Glutamatergic neuron (in vitro differentiated cells): ENCODE measurements at places on chromosomes 2 and 18. TPM values are rescaled to one million over a fixed set of nuclear protein-coding genes. Genes with fewer than 3 reads are reported as not detected.

- no peak for DNase-seq
These were observed 175.2 kb upstream of the NOL4 start for GRCh38 chr18:34399892-34400291.

SERPINB10 gene
- total RNA-seq: not detected

INO80D gene
- 25.0 TPM for total RNA-seq

SKOR2 gene
- 6.7 TPM for total RNA-seq

- no peak for DNase-seq
These were observed 34.6 kb upstream of the IMPA2 start for GRCh38 chr18:11946756-11947155.

DNA sequence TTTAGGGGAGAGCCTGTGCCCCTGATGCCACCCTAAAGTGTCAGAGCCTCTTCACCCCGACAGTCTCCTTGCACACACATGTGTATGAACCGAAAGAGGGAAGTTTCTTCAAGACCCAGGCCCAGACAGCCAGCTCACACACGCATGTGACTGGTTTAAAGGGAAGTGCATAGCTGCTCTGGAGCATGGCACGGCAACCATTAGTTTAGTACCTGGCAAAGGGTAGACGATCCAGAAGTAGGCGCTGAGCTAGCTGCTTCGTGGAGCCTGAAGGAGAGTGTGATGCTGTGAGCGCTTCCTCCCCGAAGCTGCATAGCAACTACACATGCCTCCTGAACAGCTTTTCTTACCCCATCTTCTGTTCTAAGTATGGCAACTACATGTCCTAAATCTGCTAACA, 91.7 kb downstream of the ZCCHC2 start:
- DNase-seq: no peak

NT5C1B gene
- total RNA-seq: not detected

ICA1L gene
- total RNA-seq: 12.0 TPM

DNA sequence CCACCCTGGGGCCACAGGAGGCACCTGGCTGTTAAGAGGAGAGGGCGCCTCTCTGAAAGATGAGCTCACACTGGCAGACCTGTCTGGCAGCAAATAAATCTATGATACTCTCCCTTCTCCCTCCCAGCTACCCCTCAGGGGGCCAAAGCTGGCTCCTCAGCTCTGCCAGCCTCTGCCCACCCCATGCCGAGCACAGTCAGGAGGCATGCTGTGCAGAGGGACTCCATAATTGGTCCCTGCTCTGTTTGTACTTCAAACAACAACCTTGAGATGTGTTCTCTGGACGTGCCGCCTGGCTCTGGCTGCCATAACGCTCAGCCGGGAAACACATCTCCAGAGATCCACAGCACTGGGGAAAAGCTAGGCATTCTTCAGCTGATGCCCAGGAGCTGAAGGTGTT, 126.7 kb downstream of the GALNT14 start:
- no peak for DNase-seq

- DNase-seq: no peak
These were observed 669.4 kb downstream of the IRS1 start for GRCh38 chr2:226130192-226130591.

EPB41L3 gene
- total RNA-seq: 368 TPM

DNA sequence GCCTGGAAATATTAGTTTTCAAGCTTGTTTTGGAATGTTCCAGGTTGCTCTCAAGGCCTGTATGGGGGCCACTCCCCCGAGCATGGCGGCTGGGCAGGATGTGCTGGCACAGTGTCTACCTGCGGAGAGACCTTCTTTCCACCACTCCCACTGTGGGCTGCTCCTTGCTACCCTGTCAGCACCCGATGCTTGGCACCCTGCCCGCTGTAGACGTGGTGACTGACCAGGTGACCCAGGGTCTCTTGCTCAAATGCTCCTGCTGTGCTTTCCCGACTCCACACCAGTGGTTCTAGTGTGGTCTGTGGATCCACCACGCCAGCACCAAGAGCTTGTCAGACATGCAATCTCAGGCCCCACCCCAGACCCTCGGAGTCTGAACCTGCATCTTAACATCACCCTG, 213.3 kb downstream of the SH3BP4 start:
- DNase-seq: no peak

GRCh38 chr2:227036527-227036926, 127.5 kb downstream of the COL4A4 start:
- no peak for DNase-seq

DNA sequence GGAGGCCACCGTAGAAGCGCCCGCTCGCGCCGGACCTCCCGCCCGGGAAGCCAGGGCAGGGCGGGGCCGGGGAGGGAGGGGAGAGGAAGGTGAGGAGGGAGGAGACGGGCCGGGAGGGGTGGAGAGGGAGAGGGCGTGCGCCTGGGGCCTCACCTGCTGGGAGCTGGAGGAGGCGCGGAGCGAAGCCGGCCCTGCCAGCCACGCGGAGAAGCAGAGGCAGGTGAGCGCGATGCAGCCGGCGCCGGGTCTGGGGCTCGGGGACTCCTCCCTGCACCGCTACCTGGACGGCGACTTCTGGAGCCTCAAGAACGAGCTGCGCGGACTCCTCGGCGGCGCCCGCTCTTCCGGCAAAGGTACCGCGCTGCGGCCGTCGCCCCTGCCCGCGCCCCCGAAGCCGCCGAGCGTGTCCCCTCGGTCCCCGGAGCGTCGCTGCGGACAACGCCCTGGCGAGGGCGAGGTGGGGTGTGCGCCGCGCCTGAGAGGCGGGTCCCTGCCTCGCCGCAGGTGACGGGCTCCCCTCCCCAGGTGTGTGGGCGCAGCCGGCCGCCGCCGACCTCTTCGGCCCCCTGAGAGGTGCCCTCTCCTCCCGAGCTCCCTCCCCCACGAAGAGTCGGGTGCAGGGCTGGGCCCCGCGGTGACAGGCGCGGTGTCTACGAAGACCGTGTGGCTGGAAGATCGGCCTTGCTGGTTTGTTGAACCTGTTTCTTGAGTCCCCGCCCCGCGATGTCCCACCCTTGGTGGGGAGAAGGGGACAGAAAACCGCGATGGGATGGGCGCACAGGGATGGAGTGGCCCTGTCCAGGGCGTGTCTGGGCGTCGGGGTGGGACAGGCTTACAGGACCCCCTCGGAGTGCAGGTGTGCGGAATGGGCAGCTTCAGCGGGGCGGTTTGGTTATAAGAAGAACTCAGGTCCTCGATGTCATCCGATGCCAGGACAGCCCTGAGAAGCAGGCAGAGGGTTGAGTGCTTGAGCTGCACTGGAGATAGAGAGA, at the start of gene ACOXL:
Gene ACOXL, plus strand, starts transcription at position 152 of the 992 bp plus-strand sequence. CDS start 35,817 bp downstream, outside the sequence.
- peak; percentile 38 for DNase-seq

GRCh38 chr2:176892676-176893226, 319.8 kb upstream of the HNRNPA3 start:
- DNase-seq: no peak

- DNase-seq: no peak
These were observed 5.4 kb upstream of the SALL3 start for GRCh38 chr18:78974115-78974761.

DNA sequence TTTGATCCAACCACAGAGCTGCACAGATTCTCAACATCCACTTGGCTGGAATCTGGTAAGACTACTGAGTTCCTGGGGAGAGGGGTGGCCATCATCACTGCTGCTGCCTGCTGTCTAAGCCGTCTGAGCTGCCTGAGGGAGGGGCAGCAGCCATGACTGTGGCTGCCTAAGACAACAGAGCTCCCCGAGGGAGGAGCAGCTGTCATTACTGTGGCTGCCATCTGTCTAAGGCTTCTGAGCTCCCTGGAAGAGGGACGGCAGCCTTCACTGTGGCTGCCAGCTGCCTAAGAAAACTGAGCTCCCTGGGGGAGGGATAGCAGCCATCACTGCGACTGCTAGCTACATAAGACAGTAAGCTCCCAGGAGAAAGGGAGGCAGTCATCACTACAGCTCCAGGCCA, 584.4 kb downstream of the NR4A2 start:
- DNase-seq: peak; percentile 89

- DNase-seq: peak; percentile 72
These were observed at the start of gene ADCYAP1 for GRCh38 chr18:904218-905090. ADCYAP1 (plus strand) TSS chr18:904871; CDS start chr18:905387, 516 bp downstream.

GRCh38 chr2:36369163-36369562, 13.6 kb downstream of the CRIM1 start:
- DNase-seq: no peak

- peak; percentile 22 for DNase-seq
These were observed 22.5 kb downstream of the AQP12A start for GRCh38 chr2:240713928-240714746.
